Muscle of leg (tissue), 16 donors: ENCODE measurements at places on chromosomes 6 and 20. TPM values are rescaled to one million over a fixed set of nuclear protein-coding genes. Genes with fewer than 3 reads are reported as not detected.
A peak's percentile ranks its signal among the peaks of the same experiment; 100 is the strongest.

DNA sequence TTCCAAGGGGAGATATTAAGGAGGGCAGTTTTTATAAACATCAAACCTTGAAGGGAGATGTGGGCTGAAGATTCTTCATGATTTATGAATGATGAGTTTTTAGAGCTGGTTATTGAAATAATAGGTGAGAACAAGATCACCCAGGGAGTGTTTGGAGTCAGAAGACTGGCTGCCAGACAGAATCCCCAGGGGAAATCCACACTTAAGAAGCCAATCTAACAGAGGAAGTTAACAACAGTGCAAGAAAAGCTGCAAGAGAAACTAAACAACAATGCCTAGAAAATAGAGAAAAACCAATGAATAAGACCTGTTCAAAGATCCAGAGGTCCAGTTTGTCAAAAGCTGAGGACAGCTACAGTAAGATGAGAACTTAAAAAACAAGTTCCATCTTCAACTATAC is 167.9 kb upstream of the MAN1A1 start:
- no peak overlapping the region for H3K27ac ChIP-seq
- H3K36me3 ChIP-seq, result no peaks in the 10 kb centered on the region
- no peak overlapping the region for H3K4me3 ChIP-seq
- H3K4me1 ChIP-seq, result no peaks in the 10 kb centered on the region

FAM209B gene
- 0.38 TPM for polyA plus RNA-seq

DNA sequence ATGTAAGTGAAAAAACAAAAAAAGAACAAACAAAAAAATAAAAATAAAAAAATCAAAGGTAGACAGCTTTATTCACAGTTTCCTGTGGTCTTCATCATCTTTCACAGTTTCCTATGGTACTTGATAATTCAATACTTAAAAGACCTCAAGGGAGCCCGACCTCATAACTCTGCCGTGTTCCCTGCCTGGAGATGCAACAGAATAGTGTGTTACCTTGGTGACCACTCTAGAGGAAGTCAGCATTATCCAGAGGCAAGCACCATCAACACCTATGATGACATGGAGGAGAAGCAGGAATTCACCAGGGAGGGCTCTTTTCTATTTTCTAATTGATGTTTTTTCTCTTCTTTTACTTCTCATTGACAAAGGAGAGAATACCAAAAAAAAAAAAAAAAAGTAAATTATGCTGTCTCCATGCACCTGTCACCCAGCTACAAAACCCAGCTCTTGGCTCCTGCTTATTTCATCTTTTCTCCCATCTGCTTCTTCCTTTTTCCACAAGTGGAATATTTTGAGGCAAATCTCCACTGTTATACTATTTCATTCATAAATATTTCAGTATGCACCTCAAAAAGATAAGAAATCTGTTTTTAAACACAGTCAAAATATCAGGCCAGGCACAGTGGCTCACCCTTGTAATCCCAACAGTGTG is 95.8 kb upstream of the STXBP5 start:
- no peaks in the 10 kb centered on the region for H3K4me1 ChIP-seq
- H3K27ac ChIP-seq, result no peak overlapping the region
- no peaks in the 10 kb centered on the region for H3K27me3 ChIP-seq
- H3K36me3 ChIP-seq, result no peaks in the 10 kb centered on the region
- H3K4me3 ChIP-seq, result no peak overlapping the region

PGC gene
- not detected for polyA plus RNA-seq

ADGB gene
- polyA plus RNA-seq, result 0.04 TPM

DNA sequence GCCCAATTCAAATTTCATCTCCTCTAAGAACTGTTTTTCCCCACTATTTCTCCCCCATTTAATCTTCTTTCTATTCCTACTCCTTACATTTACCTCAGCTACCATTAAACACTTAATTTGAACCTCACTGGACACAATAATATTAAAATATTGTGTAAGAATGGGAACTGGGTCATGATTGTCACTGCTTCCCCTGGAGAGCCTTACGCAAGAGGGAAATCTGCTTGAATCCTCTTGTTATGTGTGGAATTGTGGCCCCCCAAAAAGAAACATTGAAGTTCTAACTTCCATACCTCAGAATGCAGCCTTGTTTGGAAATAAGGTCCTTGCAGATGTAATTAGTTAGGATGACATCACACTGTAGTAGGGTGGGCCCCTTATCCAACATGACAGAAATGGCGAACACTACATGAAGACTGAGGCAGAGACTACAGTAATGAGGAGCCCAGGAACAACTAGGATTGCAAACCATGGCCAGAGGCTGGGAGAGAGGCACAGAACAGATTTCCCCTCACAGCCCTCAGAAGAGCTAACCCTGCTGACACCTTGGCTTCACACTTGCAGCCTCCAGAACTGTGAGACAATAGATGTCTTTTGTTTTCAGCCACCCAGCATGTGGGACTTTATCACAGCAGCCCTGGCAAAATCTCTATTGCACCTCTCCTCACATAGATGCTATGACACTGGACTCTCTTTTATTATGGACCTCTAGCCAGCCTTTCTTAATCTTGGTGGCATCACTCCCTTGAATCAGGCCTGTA is 29.9 kb downstream of the HIVEP2 start:
- no peak overlapping the region for H3K4me3 ChIP-seq
- no peaks in the 10 kb centered on the region for H3K4me1 ChIP-seq
- H3K27ac ChIP-seq, result no peak overlapping the region
- no peaks in the 10 kb centered on the region for H3K36me3 ChIP-seq
- H3K27me3 ChIP-seq, result no peaks in the 10 kb centered on the region

- H3K36me3 ChIP-seq, result no peaks in the 10 kb centered on the region
- H3K27ac ChIP-seq, result no peak overlapping the region
- no peak for DNase-seq
- peaks cover 10% of the 10 kb centered on the region for H3K4me1 ChIP-seq
- H3K4me3 ChIP-seq, result no peak overlapping the region
These were observed 192.3 kb downstream of the DST start for GRCh38 chr6:56450376-56450775.

DNA sequence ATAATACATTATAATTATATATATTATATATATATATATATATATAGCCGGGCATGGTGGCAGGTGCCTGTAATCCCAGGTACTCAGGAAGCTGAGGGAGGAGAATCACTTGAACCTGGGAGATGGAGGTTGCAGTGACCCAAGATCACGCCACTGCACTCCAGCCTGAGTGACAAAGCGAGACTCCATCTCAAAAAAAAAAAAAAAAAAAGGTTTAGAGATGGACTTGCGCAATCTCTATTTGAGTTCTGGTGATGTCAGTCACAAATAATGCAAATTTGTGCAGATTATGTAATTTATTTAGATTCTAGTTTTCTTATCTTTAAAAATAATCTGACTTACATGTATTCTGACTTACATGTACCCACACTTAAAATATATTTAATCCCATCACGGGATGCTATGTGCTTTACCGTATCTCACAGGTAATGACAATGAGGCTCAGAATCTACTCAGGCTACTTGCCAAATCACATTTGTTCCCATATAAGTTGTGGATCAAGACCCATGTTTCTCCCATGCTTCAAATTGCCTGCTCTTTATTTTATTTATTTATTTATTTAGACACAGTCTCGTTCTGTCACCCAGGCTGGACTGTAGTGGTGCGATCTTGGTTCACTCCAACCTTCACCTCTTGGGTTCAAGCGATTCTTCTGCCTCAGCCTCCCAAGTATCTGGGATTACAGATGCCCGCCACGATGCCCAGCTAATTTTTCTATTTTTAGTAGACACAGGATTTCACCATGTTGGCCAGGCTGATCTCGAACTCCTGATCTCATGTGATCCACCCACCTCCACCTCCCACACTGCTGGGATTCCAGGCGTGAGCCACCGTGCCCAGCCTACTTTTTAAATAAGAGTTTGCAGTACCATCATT is 7.6 kb upstream of the UST start:
- no peak overlapping the region for H3K4me3 ChIP-seq
- no peak overlapping the region for H3K27ac ChIP-seq
- no peak for DNase-seq

DNA sequence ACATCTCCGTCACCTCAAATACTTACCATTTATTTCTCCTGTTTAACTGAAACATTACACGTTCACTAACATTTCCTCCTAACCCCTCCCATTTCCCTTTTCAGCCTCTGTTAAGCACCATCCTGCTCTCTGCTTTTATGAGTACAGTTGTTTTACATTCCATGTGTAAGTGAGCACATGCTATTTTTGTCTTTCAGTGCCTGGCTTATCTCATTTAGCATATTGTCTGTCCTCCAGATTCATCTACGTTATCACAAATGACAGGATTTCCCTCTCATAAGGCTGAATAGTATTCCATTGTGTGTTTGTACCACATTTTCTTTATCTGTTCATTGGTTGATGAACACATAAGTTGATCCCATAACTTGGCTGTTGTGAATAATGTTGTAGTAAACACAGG is 22.7 kb downstream of the TAF11 start:
- H3K36me3 ChIP-seq, result peaks cover 22% of the 10 kb centered on the region
- DNase-seq, result peak; percentile 57
- peaks cover 4% of the 10 kb centered on the region for H3K4me1 ChIP-seq
- H3K4me3 ChIP-seq, result no peak overlapping the region

DNA sequence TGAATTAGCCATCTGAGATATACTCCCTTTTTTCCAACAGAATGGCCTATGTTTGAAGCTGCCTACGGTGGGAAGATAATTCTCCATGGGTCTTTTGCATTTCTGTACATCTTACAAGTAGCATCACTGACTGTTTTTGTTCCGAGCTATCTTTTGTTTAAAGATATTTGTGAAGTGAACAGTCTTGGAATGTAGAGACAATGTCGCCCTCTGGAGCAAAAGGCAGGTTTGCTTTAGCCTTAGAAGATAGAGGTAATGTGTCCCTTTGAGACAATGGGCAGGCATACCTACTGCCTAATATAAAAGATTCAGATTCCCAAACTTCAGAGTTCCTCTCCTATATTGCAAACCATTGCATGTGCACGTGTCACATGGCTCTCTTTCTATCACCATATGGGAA is 347.8 kb upstream of the CNR1 start:
- no peak overlapping the region for H3K4me3 ChIP-seq
- H3K27ac ChIP-seq, result no peak overlapping the region
- DNase-seq, result no peak
- no peaks in the 10 kb centered on the region for H3K4me1 ChIP-seq

DNA sequence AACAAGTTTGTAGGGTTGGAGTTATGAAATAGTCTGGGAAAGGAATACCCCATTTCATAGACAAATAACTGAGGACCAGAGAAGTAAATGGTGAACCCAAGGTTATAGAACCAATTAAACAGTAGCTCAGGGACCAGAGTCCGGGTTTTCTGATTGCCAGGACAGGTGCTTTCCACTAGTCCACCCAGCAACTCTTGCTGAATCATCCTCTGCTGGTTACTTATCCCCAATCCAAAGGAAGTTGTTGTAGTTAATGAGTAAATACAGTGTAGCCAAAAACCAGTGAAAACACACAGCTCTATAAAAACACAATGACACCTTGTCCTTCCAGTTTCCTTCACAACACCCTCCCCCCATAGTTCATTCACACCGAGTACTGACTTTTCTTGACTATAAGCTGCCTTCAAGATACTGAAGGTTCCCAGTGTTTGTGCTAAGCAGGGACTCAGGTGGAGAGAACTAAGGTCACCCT is 766 bp upstream of the TINAG start:
- H3K4me3 ChIP-seq, result no peak overlapping the region
- DNase-seq, result no peak
- H3K4me1 ChIP-seq, result no peaks in the 10 kb centered on the region
- H3K27ac ChIP-seq, result no peak overlapping the region

- DNase-seq, result peak; percentile 53
- H3K27me3 ChIP-seq, result peaks cover 2% of the 10 kb centered on the region
- H3K36me3 ChIP-seq, result no peaks in the 10 kb centered on the region
- H3K4me1 ChIP-seq, result peaks cover 15% of the 10 kb centered on the region
- peak overlapping the region; percentile 35 for H3K27ac ChIP-seq
- H3K4me3 ChIP-seq, result no peak overlapping the region
These were observed 90.6 kb upstream of the SYNDIG1 start for GRCh38 chr20:24378661-24379483.

TNNC2 gene
- 7,709 TPM for polyA plus RNA-seq

NMBR gene
- 0.15 TPM for polyA plus RNA-seq

CST11 gene
- not detected for polyA plus RNA-seq

- no peaks in the 10 kb centered on the region for H3K36me3 ChIP-seq
- H3K4me3 ChIP-seq, result no peak overlapping the region
- no peaks in the 10 kb centered on the region for H3K27me3 ChIP-seq
- DNase-seq, result no peak
- H3K27ac ChIP-seq, result no peak overlapping the region
- no peaks in the 10 kb centered on the region for H3K4me1 ChIP-seq
These were observed 85.5 kb downstream of the WASF1 start for GRCh38 chr6:110093981-110094380.

DNA sequence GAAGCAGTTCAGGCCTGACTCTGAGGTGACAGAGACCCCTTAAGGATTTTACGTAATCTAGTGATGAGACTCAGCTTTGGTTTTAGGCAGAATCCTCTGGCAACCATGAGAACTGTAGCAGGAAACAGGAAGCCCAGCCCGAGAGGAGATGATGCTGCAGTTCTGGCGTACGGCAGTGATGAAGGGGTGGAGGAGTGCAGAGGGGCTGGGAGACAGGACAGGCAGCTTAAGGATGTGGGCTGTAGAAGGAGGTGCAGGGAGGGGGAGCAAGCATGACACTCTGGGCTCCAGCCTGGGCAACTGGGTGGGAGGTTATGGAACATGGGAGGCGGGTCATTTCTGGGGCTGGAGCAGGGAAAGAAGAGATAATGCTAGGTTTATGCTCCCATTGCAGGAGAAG is 67.1 kb downstream of the LRFN2 start:
- H3K27me3 ChIP-seq, result peaks cover 6% of the 10 kb centered on the region
- no peaks in the 10 kb centered on the region for H3K36me3 ChIP-seq
- no peak overlapping the region for H3K27ac ChIP-seq
- peaks cover 4% of the 10 kb centered on the region for H3K4me1 ChIP-seq
- H3K4me3 ChIP-seq, result no peak overlapping the region

DNA sequence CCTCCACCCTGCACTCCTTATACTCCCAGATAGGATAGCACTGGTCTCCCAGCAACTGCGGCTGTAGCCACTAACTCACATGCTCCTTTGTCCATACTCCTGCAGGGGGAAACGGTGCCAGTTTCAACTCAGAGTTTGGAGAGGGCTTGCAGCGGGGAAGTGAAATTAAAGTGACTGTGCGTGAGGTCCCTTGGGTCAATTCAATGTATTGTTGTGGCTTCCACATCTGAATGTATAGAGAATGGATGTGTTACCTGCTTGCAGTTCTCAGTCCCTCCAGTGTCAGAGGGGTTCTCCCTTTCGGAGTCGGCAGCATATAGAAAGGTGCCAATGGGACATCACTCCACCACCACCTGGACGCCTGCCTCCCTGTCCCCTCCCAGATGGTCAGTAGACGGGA is 93.6 kb upstream of the CNKSR3 start:
- no peak for DNase-seq
- no peaks in the 10 kb centered on the region for H3K36me3 ChIP-seq
- no peak overlapping the region for H3K27ac ChIP-seq
- no peaks in the 10 kb centered on the region for H3K27me3 ChIP-seq
- H3K4me3 ChIP-seq, result no peak overlapping the region

PDYN gene
- polyA plus RNA-seq, result not detected

- H3K4me3 ChIP-seq, result no peak overlapping the region
- H3K4me1 ChIP-seq, result peaks cover 5% of the 10 kb centered on the region
- no peaks in the 10 kb centered on the region for H3K27me3 ChIP-seq
These were observed 3.8 kb upstream of the RANBP9 start for GRCh38 chr6:13715444-13715883.
